ENCODE measurements at places on chromosomes 5 and 9.
A peak's percentile ranks its signal among the peaks of the same experiment; 100 is the strongest.

- DNase-seq, result no peak
Observed at GRCh38 chr9:111158363-111158762, 120.1 kb upstream of the LPAR1 start.

DNA sequence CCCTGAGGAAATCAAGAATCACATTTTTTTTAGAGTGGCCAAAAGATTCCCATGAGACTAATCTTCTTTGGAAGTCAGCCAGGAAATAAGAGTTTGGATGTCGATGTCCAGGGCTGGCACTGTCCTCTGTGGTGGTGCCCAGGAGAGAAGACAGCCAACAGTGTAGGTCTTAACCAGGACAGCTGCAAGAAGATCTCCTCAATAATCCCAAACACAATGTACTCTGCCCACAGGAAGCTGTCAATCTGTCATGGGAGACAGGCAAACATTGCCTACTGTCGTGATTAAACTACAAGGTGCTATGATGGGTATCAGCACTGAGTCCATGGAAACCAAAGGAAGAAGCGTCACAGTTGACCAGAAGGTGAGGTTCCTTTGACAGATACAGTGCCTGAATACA is 174.1 kb downstream of the PIK3R1 start:
- DNase-seq, result no peak

DNA sequence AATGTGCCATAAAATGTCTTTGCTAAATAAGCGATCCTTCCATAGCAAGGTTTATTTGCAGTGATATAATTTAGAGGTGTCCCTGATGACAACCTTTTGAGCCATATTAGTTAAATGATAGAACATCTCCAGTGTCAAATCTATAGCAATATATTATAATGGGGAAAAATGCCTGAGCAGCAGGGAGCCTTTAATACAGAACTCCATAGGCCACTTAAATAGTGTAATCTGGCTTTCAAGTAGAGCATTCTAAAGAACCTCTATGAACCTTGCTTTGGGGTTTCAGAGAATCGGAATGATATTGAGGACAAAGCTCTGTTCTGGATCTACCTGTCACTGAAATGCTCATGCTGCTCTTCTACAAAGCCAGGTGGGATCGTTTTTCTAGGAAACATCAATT is 96.7 kb upstream of the MEF2C start:
- DNase-seq, result no peak

- DNase-seq, result no peak
Observed at GRCh38 chr9:80426992-80427391, 855.2 kb downstream of the TLE4 start.

- peak; percentile 33 for DNase-seq
Observed at GRCh38 chr9:37582548-37583157, 6.5 kb upstream of the FBXO10 start.

DNA sequence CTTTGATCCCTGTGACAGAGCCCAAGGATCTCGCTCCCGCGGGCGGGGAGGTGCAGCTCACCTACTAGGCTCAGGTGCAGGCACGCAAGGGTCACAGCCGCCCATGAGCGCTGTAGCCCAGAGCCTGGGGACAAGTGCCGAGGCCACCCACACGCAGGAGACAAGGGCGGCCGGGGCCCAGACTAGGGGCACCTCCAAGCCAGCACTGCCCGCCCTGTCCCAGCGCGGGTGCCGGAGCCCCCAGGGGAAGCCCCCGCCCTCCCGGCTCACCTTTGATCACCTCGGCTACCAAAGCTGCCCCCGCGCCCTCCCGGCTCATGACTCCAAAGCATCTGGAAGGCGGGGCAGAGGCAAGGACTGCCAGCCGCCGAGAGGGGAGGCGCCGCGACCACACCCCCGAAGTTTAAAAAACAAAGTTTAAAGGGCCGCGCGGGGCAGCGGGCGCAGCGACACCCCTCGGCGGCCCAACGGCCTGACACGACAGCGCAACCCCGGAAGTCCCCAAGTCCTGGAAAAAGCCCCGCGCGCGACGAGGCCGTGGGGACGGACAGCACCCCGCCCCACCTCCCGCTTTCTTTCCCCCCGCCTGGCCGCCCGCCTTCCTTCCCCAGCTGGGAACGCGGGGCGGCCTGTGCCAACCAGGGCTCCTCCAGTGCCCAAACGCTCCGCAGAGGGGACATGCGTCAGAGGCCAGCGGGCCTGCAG is 53.0 kb downstream of the CDC14B start:
- DNase-seq, result peak; percentile 46

DNA sequence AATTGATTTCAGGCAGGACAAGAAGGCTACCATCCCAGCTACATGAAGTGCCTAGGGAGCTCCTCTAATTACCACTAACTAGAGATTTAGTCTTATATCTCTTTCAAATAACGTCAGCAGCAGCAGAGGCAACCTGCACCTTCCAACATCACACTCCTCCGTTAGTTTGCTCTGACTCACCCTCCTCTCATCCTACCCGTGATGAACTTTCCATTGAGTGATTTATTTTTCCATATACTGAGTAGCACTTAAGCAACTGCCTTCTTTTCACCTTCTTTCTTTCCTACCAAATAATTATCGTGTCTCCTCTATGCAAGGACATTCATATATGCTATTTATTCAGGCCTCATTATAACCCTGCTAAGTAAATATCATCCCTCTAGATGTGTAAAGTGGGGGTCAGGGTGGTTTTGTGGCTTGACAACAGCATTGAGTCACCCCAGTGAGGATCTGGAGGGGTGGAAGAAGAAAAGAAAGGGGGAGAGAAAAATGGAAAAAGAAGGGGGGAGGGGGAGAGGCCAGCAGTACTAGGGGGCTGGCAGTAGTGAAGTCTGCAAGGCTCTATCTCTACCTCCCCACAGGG is 64.6 kb upstream of the CAST start:
- DNase-seq, result peak; percentile 92

DNA sequence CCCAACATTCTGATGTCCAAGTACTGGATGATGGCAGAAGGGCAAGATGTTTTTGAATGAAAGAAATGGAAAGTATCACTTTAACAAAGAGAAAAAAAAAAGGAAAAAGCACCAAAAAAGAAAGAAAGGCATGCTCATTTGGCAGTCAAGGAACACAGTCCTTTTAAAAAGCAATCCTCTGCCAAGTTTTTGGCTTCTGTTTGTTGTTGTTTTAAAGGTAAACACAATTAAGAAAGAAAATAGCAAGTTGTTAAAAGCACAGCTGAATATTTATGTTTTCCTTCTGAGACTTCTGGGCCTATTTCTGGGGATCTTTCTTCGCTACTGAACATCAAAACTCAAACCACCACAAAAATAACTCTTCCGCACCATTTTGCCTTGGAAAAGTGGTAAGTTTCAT is 162.1 kb downstream of the TRPM3 start:
- DNase-seq, result no peak

- no peak for DNase-seq
Observed at GRCh38 chr5:123116058-123116457, 27.0 kb downstream of the PRDM6 start.

- no peak for DNase-seq
Observed at GRCh38 chr5:138950421-138951031, 75.4 kb upstream of the LRRTM2 start.

- DNase-seq, result no peak
Observed at GRCh38 chr9:113179839-113180238, 29.0 kb downstream of the SLC31A2 start.

GRCh38 chr9:110898358-110898757 is 139.9 kb downstream of the LPAR1 start:
- DNase-seq, result no peak

DNA sequence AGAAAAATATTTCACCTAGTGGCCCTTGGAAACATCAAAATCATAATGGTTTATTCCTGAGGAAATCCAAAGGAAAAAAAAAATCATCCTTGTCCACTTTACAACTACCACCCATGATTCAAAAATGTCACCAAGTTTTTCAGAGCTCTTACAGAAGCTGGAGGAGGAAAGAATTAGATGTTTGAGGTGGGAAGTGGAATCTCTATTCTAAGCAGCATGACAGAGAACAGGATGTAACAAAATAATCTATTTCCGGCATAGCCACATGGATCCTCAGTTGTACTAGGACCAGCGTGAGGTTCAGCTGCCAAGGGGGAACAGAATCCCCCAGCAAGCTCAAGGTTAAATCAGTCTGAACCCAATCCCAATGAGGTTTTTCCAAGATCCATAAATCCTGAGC is 40.2 kb downstream of the FBXW11 start:
- DNase-seq, result no peak

DNA sequence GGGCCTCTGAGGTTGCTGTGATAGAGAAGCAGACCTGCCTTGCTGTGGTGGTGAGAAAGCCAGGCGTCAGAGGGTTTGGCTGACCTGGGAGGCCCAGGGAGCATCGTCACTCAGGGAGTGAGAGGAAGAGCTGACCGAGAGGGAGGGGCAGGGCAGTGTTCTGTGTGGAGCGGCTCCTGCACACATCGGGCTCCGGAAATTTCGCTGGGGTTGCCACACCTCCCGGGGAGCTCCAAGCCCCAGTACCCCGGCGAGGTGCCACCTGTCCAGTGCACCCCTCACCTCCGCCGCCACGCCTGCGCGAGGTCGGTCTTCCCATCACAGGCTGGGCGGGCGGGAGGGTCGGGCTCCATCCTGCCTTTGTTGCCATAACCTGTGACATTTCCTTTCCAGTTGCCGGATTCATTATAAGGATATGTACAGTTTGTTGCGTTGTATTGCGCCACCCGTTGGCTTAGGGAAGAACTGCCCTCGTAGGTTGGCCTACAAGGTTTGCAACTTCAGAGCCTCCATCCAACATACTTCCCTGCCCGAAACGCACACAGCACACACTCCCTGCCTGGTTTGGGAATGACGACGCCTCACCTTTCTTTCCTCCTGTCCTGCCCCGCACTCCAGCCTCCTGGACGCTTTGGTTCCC is 223.2 kb downstream of the CACNA1B start:
- DNase-seq, result no peak

GRCh38 chr5:10859393-10860195 is 98.6 kb upstream of the DAP start:
- no peak for DNase-seq

DNA sequence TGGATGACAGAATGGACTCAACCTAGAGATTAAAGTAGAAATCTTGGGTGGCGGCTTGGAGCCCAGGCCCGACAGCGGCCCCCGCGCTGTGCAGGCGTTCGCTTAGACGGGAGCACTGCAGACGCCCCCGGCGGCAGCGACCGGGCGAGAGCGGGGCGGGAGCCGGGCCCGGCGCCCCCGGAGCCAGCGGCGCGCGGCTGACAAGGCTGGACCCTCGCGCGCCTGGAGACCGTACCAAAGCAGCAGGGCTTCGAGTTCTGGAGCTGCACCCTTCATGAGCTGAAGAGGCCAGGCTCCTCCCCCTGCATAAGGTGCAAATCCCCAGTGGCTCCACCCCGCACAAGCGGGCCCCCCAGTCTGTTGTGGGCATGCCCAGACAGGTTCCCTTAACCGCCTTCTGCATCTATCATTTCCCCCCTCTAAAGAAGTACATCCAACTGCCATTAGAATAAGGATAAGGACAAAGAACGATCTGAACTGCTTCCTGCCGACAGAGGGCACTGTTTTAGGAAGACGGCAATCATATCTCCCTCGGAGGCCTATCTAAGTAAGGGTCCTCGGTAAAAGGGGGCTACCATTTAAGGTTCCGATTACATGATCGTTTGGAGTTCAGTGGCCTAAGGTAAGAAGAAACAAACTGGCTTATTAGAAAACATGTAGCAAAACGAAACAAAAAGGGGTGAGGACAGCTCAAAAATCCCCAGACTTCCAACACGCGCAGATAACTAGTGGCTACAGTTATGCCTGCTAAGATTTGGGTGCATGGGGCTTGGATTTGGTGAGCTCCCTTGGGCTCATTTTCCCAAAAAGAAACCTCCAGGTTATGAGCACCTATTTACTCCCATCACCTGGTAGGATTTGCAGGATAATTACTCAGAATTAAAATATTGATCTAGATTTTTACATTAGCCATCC is 66.3 kb downstream of the RGMB start:
- DNase-seq, result no peak

GRCh38 chr5:135047347-135047695 is 13.3 kb upstream of the PITX1 start:
- no peak for DNase-seq

- no peak for DNase-seq
Observed at GRCh38 chr9:107907255-107907654, 417.7 kb upstream of the KLF4 start.

- DNase-seq, result no peak
Observed at GRCh38 chr9:127448112-127448805, 2.9 kb downstream of the RPL12 start.

DNA sequence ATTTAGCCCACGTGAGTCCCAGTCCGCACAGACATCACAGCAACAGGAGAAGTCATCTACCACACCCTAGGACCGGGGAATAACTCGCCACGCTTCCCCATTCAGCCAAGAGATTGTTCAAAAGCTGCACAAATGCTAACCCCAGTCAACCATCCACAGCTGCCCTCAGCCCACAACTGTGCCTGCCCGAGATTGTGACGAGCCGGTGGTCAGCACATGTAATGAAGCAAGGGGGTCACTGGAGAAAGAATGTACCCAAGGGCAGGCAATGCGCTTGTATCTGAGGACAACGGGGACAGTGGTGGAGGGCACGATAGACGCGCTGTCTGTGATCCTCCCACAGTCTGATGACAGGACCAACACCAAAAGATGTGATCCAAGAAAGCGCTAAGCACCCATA is 67.8 kb downstream of the COL23A1 start:
- DNase-seq, result no peak

GRCh38 chr5:11383506-11384095 is 520.6 kb downstream of the CTNND2 start:
- no peak for DNase-seq

- no peak for DNase-seq
Observed at GRCh38 chr5:114360357-114360756, 1.5 kb upstream of the KCNN2 start.

DNA sequence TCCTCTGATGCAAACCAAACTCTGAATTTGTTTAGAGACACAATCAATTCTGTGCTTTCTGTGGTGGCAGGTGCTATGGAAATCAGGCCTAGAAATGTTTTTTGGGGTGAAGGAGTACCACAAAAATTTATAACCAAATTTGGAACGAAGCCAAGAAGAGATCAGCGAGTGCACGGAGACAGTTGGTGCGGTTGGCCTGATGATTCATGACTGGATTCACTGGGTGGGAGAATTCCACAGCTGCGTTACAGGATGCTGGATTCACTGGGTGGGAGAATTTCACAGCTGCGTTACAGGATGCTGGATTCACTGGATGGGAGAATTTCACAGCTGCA is 135.6 kb upstream of the IRX4 start:
- no peak for DNase-seq

GRCh38 chr9:123945532-123945931 is 15.6 kb upstream of the DENND1A start:
- no peak for DNase-seq

- DNase-seq, result no peak
Observed at GRCh38 chr5:4942831-4943178, 197.3 kb upstream of the ADAMTS16 start.

GRCh38 chr5:171335616-171336015 is 26.6 kb downstream of the TLX3 start:
- no peak for DNase-seq

Measured in NCI-H460 (cell line).